ENCODE measurements at places on chromosomes 12 and 14.

GRCh38 chr12:16159571-16159970 lies 117.9 kb downstream of the SLC15A5 start:
- H3K4me3 ChIP-seq: no peak overlapping the region
- no peaks in the 10 kb centered on the region for H3K36me3 ChIP-seq
- no peaks in the 10 kb centered on the region for H3K4me1 ChIP-seq
- H3K27me3 ChIP-seq: no peaks in the 10 kb centered on the region

DNA sequence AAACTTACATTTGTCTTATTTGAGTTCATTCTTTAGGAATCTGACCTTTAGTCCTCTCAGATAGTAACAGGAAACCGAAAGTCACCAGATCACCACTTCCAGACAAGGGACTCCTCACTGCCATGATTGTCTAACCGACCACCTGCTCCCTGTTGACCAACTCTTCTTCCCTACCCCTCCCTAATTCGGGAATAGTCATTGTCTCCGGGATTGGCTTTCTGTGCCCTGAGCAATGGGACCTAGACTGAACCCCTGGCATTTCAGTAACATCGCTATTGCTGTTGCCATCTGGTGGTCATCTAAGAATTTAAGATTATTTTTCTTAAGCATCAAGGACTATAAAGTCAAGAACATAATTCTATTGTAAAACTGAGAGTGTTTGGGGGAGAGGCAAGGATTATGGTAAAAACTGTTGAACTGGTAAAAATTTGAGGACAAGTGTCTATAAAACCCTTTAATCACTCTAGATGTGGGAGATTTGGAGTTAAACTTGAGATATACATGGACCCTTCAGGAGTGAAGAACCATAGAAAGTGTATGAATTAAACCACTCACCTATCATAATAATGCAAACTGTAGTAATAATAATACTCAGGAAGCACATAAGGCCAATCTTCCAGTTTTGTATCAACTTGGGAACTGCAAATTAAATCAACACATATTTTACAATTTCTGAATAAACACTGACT lies 6.3 kb downstream of the CLEC2A start:
- peaks cover 23% of the 10 kb centered on the region for H3K4me1 ChIP-seq
- peak overlapping the region; percentile 60 for H3K4me3 ChIP-seq
- H3K27me3 ChIP-seq: peaks cover 11% of the 10 kb centered on the region
- H3K36me3 ChIP-seq: no peaks in the 10 kb centered on the region

GRCh38 chr12:113724794-113725556 lies 241.2 kb downstream of the RBM19 start:
- DNase-seq: no peak
- H3K27ac ChIP-seq: no peak overlapping the region
- H3K4me3 ChIP-seq: no peak overlapping the region

GRCh38 chr12:75705749-75706711 lies 194.6 kb upstream of the KRR1 start:
- H3K4me3 ChIP-seq: no peak overlapping the region
- no peak overlapping the region for H3K27ac ChIP-seq
- no peak for DNase-seq
- peaks cover 16% of the 10 kb centered on the region for H3K4me1 ChIP-seq
- no peaks in the 10 kb centered on the region for H3K36me3 ChIP-seq

- H3K4me1 ChIP-seq: no peaks in the 10 kb centered on the region
- H3K4me3 ChIP-seq: no peak overlapping the region
- H3K27me3 ChIP-seq: no peaks in the 10 kb centered on the region
- no peaks in the 10 kb centered on the region for H3K36me3 ChIP-seq
- no peak overlapping the region for H3K27ac ChIP-seq
- DNase-seq: no peak
Observed at GRCh38 chr12:72146495-72146894, 125.7 kb upstream of the TRHDE start.

DNA sequence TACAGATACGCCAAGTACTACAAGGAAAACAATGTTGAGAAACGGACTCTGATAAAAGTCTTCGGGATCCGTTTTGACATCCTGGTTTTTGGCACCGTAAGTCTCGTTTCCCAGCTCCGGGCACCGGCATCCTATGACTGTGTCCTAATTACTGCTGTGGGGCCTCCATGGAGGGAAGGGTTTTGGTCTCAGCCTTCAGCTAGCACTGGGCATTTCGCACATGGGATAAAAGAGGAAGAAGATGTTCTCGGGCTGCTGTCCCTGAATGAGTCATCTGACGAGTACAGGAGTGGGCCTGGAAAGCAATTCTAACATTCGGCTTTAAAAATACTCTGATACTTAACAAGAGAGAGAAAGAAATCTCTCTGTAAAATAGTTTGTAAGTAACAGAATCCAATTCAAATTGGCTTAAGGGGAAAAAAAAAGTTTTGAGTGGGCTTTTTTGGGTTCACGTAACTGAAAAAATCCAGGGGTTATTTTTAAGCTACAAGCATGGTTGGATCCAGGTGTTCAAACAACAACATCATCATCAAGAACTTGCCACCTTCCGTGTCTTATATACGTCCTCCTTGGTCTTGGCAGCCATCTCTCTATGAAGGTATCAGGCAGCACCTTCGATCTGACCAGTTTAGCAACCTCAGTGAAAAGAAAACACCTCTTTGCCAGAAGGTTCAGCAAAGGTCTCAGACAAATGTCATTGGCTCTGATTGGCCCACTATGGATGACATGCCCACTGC lies 34.4 kb upstream of the P2RX4 start:
- H3K4me3 ChIP-seq: no peak overlapping the region
- no peak for DNase-seq
- H3K4me1 ChIP-seq: no peaks in the 10 kb centered on the region
- H3K27ac ChIP-seq: no peak overlapping the region
- H3K27me3 ChIP-seq: no peaks in the 10 kb centered on the region

DNA sequence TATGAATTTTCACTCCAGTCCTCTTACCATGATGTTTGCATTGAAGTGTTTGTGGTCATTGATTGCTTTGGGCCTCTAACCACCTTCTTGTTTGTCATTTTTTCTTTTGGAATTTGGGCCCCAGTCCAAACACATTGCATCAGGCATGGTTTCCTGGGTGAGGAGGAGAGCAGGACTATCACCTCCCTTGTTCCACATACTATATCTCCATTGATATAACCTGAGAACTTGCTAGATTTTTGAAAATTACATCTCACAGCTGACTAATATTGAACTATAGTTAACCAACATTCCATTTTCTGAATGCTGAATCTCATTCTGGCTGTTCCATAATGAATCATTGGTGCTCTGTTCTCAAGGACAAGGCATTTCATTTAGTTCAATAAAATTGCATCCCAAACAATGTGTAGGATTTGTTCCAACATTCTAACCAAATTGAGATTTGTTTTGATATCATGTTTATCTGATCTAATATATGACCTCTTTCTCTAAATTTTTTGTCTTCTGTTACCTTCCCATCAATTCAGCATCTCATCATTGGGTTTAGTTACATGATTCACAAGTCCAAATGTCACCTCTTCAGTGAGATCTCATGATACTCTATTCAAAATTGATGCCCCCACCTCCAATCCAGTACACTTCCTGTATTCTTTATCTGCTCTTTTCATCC lies 329.0 kb downstream of the ZFP36L1 start:
- no peaks in the 10 kb centered on the region for H3K27me3 ChIP-seq
- H3K27ac ChIP-seq: no peak overlapping the region
- peaks cover 6% of the 10 kb centered on the region for H3K4me1 ChIP-seq
- no peak overlapping the region for H3K4me3 ChIP-seq

DNA sequence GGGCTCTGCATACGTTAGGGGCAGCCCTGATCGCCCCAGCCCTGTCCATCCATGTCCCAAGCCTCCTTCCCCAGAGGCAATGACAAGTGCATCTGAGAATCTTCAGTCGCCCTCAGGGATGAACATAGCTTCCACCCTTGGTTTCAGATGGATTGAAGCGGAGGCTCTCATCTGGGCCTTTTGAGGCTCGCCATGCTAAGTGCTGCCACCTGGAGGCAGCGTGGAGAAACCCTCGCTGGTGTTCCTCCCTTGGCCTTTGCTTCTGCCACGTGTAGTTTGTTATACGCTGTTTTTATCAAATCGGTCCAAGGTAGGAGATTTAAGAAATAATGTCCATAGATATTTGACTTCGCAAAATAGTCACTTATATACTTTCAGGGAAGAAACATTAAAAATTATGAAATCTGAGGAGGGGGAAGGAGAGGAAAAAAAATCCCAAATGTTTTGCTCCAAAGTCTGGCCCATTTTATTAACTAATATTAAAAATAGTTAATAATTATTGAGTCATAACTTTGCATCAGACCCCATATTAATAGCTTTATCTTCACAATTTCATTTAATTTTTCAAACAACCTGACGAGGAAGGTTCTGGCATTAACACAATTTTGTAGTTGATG lies 28.8 kb upstream of the LRRC10 start:
- H3K36me3 ChIP-seq: no peaks in the 10 kb centered on the region
- peak; percentile 70 for DNase-seq
- no peaks in the 10 kb centered on the region for H3K4me1 ChIP-seq
- H3K27ac ChIP-seq: no peak overlapping the region
- H3K4me3 ChIP-seq: no peak overlapping the region

- no peaks in the 10 kb centered on the region for H3K4me1 ChIP-seq
- no peak for DNase-seq
- H3K27ac ChIP-seq: no peak overlapping the region
- H3K4me3 ChIP-seq: no peak overlapping the region
- no peaks in the 10 kb centered on the region for H3K36me3 ChIP-seq
Observed at GRCh38 chr12:95637471-95638155, 86.3 kb upstream of the USP44 start.

GRCh38 chr14:55000381-55000780 lies 26.5 kb downstream of the WDHD1 start:
- H3K36me3 ChIP-seq: peaks cover 39% of the 10 kb centered on the region
- H3K4me3 ChIP-seq: no peak overlapping the region
- peaks cover 7% of the 10 kb centered on the region for H3K4me1 ChIP-seq
- no peak for DNase-seq
- H3K27me3 ChIP-seq: no peaks in the 10 kb centered on the region
- H3K27ac ChIP-seq: no peak overlapping the region

GRCh38 chr12:121520586-121521086 lies 60.2 kb downstream of the KDM2B start:
- no peak for DNase-seq

GRCh38 chr12:47084172-47084571 lies 4.4 kb upstream of the AMIGO2 start:
- peaks cover 8% of the 10 kb centered on the region for H3K27me3 ChIP-seq
- peak overlapping the region; percentile 73 for H3K27ac ChIP-seq
- DNase-seq: no peak
- peaks cover 65% of the 10 kb centered on the region for H3K4me1 ChIP-seq
- peaks cover 15% of the 10 kb centered on the region for H3K36me3 ChIP-seq
- no peak overlapping the region for H3K4me3 ChIP-seq

DNA sequence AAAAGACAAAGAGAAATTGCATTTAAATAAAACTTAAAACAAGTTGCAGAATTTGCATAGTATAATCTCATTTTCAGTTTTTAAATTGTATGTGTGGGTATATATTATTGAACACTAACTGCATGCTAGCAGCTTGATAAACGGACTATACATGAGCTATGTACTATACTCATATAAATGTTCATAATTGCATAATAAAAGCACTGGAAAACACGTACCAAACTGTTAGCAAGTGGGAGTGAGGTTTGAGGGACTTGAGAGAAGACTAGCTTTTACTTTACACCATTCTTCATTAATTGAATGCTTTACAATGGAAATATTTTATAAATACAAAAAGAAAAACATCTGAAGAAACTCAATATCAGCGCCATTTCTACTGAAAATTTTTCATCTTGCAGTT lies 32.2 kb upstream of the MDM1 start:
- H3K4me1 ChIP-seq: peaks cover 65% of the 10 kb centered on the region
- DNase-seq: no peak
- H3K27ac ChIP-seq: peak overlapping the region; percentile 95
- H3K36me3 ChIP-seq: peaks cover 6% of the 10 kb centered on the region

GRCh38 chr12:56874821-56875220 lies 59.4 kb downstream of the SDR9C7 start:
- H3K27ac ChIP-seq: no peak overlapping the region
- no peak overlapping the region for H3K4me3 ChIP-seq
- peaks cover 5% of the 10 kb centered on the region for H3K27me3 ChIP-seq
- no peaks in the 10 kb centered on the region for H3K4me1 ChIP-seq

Data from activated naive CD4-positive, alpha-beta T cell treated with anti-CD3 and anti-CD28 coated beads, Interleukin-2, amount 10 ng/mL, durations not matched to agents 7 days and 5 days (primary cell).